ENCODE measurements at places on chromosomes 12 and 14. TPM values are rescaled to one million over a fixed set of nuclear protein-coding genes. Genes with fewer than 3 reads are reported as not detected.

DNA sequence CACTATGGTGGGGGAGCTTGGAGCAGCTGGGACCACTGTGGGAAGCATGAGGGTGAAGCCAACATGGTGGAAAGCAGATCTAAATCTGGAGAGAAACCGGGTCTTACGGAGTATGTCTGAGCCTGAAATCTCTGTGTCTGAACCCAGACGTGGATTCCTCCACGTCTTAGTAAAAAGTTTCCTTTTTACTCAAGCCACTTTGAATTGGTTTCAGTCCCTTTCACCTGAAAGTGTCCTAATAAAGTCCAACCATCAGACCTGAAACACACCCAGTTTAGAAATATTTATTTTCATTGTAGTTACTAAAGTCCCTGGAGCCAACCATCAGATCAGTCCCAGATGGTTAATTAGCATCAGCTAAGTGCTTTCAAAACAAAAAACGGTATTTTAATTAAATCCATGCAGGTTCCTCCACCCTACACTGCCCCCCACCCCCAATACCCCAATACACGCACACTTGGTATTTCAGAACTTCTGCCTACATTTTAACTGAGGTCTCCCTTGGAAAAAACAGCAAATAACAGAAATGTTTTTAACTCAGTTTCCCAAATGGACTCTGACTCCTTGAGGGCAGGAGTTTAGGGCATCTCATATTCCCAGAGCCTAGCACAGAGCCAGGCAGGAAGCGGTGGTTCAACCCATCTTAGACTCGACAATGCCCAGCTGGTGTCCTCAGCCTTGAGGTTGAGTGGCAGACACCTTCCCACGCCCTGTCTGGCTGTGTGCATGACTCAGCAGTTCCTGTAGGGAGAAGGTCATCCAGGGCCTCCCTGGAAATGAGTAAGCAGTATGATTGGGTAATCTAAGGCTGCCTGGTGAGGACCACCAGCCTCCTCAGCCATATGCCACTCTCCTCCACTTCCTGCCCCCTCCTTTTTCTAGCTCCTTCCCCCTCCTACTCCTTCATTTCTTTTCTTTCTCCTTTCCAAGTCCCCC, 175.8 kb downstream of the TTC8 start:
- no peaks in the 10 kb centered on the region for H3K4me1 ChIP-seq
- no peak overlapping the region for H3K27ac ChIP-seq
- no peaks in the 10 kb centered on the region for H3K36me3 ChIP-seq
- no peak for DNase-seq

DNA sequence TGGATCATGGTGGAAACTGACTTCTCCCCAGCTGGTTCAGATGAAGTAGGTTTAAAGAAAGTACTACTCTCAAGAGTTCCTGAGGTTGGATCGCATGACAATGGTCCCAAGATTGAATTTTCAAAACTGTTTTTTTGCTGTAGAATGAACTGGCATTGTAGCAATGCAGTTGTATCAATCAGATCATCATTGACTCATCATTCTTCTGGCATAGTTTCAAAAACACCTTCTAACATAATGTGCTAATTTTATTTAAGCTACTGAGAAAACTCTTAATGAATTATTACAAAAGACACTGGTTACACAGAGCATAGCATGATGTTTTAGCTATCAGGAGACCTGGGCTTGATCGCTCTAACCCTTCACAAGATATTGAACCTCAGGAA, 384.5 kb upstream of the DCN start:
- H3K27ac ChIP-seq, result no peak overlapping the region
- H3K4me3 ChIP-seq, result no peak overlapping the region
- no peaks in the 10 kb centered on the region for H3K27me3 ChIP-seq
- DNase-seq, result no peak
- peaks cover 17% of the 10 kb centered on the region for H3K4me1 ChIP-seq

DNA sequence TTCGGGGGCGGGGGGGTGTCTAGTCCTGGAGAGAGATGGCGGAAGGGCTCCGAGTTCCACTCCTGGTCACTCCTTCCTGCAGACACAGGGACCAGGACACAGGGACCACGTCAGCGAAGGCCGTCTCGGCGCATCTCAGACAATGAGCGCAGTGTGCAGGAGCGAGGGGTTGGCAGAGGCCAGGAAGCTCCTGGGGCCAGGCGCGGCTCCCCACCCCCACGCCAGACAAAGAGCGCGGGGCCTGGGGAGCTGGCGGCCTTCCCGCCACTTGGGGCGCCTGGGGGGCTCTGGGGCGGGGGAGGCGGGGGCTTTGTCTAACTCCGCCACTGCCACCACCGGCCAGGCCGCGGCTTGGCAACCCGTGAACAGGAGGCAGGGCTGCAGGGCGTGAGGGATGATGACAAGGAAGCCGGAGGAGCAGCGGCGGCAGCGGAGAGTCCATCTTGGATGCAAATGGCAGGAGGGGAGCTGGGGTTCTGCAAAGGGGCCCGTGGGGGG, 2.2 kb downstream of the CDK2AP1 start:
- H3K27me3 ChIP-seq, result no peaks in the 10 kb centered on the region
- peaks cover 21% of the 10 kb centered on the region for H3K4me1 ChIP-seq
- peak overlapping the region; percentile 52 for H3K27ac ChIP-seq
- peak overlapping the region; percentile 76 for H3K4me3 ChIP-seq
- DNase-seq, result peak; percentile 37
- peaks cover 2% of the 10 kb centered on the region for H3K36me3 ChIP-seq

DNA sequence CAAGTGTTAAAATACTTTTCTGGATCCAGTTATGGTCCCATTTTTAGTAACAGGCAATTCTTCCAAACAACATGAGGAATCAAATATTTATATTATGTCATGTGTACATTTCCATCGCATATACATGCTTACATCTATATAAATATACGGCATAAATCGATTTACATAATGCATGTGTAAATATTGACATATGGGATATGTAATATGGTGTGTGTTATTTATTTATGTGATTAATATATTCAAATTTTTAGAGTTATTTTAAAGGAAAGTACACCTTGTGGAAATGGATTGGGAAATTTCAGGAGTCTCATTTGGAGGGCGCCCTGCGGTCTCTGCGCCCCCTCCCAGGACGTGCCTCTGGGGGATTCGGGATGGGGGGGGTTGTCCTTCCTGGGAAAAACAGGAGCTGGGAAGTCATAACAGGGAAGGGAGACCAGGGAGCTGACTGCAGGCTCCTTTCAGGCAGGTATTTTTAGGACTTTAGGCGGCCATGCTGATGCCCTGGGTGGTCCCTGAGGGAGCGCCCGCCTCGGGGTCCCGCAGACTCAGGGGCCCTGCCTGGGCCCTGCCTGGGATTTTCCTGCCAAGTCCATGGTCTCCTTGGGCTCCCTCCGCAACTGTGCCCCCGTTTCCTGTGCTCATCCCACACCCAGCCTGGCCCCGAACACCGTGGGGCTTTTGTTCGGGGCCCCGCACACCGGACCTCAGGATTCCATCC, 82.7 kb upstream of the SFSWAP start:
- H3K4me1 ChIP-seq, result peaks cover 1% of the 10 kb centered on the region
- peaks cover 5% of the 10 kb centered on the region for H3K36me3 ChIP-seq
- no peak for DNase-seq
- peak overlapping the region; percentile 87 for H3K27ac ChIP-seq

- DNase-seq, result no peak
- H3K4me1 ChIP-seq, result peaks cover 37% of the 10 kb centered on the region
- H3K27ac ChIP-seq, result no peak overlapping the region
- H3K27me3 ChIP-seq, result no peaks in the 10 kb centered on the region
Observed at GRCh38 chr14:95465358-95465757, 51.1 kb downstream of the SYNE3 start.

Gene POLE2
- 24.9 TPM for total RNA-seq

DNA sequence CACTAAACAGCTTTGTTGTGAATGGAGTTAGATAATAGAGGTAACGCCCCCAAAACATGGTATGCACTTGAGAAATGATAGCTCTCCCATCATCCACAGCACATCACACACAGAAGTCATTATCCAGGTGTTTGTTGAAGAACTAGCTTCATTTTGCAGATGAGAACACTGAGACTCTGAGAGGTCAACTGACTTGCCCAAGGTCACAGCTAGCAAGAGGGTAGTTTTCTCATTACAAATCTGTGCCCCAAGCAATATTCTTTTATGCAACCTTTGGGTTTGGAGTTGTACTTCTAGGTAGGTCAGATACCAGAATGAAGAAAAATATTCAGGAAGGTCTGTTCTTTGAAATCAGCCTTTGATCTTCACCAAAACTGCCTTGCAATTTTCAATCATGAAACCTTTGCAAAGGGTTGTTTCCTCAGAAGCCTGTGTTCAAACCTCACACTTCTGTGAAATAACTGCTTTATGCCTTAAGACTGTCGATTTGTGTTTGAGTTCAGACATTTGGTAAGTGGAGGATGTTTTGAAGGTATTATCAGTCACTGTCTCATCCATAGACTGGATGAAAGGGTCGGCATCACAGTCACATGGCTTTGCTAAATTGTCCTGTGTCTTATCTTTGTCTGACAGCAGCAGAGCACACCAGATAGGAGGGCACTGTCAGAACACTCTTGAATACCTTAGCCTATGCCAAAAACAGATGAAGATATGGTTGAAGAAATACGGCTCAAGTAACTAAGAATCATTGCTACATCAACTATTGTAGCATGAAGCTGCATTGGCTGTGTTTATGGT, 233.2 kb upstream of the BTG1 start:
- peaks cover 3% of the 10 kb centered on the region for H3K36me3 ChIP-seq
- H3K4me1 ChIP-seq, result peaks cover 26% of the 10 kb centered on the region
- H3K27ac ChIP-seq, result peak overlapping the region; percentile 75
- H3K4me3 ChIP-seq, result no peak overlapping the region
- DNase-seq, result no peak

DNA sequence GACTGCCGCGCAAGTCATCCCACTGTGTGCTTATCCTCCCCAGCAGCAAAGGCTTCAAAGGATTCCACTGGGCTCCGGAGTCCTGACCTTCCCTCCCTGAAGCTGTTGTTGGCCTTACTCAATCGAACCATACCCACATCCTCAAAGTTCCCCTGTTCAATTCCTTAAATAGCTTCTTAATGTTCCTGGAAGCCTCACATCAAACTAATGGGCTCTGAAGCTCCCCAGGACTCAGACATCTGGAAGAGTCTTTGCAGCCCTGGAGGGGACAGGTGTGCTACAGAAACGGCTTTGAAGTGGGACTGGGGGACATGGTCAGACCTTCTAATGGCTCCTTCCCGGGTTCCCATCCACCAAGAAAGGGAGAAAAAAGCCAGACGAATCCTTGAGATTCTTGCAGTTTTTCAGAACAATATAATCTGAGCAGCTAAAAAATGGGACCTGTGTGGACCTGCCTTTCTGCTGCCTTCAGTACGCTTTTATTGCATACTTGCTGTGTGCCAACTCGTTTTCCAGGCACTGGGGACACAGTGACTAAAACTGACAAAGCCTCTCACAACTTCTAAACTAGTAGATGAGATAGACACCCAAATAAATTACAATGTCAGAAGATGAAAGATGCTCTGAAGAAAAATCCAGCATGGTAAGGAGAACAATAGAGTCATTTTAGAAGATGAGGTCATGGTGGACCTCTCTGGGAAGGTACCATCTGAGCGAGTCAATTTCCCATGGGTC, 204.5 kb downstream of the MON2 start:
- H3K36me3 ChIP-seq, result no peaks in the 10 kb centered on the region
- no peak for DNase-seq
- peaks cover 1% of the 10 kb centered on the region for H3K27me3 ChIP-seq
- H3K27ac ChIP-seq, result no peak overlapping the region
- H3K4me3 ChIP-seq, result no peak overlapping the region

Gene RNASE7
- not detected for total RNA-seq

DNA sequence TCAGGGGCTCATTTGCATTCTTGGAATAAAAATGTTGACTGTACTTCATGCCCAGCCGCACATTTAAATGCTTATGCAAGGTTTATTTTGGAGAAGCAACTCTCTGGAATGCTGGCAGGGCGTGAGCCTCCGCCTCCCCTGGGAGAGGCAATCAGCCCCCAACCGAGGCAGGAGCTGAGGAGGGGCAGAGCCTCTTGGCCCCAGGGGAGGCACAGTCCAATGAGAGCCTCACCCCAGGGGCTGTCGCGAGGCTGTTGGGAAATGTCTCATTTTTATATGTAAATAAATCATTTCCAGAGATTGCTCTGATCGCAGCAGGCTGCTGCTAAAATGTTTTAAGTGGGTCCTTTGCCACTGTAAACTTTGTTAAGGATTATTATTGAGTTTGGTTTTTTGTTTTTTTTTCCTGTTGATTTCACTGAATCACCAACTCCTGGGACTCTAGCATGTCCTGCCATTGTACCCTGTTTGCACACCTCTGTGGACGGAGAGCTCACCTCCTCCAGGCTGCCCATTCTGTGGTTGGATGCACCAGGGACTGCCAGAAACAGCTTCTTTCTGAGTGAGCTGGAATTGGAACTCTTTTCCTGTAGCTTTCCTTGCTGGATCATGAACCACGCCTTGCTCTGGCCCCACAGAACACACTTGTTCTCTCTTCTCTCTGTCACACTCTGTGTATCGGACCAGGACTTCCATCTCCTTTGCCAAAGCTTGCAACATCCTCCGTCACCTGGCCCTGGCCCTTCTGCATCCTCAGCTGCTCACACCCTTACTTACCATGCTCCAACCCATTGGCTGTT, 46.9 kb upstream of the FAM181A start:
- H3K27ac ChIP-seq, result no peak overlapping the region
- H3K4me1 ChIP-seq, result peaks cover 6% of the 10 kb centered on the region
- DNase-seq, result no peak

- DNase-seq, result no peak
- no peak overlapping the region for H3K4me3 ChIP-seq
- no peak overlapping the region for H3K27ac ChIP-seq
- H3K27me3 ChIP-seq, result no peaks in the 10 kb centered on the region
- H3K4me1 ChIP-seq, result no peaks in the 10 kb centered on the region
- H3K36me3 ChIP-seq, result no peaks in the 10 kb centered on the region
Observed at GRCh38 chr12:65673156-65673690, 151.1 kb upstream of the HMGA2 start.

Gene MUCL1
- not detected for total RNA-seq

DNA sequence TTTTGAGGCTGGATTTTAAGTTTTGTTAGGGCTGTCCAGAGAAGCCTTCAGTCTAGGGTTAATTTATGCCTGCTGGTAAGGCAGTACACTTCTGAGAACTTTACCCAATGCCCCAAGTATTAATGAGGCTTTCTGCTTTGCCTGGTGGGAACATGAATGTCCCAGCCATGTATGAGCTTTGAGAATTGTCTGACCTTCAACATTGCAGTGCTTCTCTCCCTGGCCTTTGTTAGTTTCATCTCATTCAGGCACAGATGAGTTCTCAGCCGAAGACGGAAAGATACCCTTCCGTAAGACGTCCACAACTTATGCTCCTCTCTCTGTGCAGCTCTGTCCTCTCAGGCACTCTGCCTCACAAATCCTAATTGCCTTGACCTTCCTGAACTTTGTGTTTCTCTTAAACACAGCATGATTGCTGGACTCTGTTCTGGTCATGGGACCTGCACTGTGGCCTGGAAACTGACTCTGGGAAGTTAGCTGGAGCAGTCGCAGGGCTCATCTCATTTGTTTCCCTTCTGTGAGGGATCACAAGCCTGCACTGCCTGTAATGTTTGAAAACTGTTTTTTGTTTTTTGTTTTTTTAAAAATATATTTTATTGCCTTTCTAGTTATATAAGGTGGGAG, 15.7 kb downstream of the CHPT1 start:
- no peak for DNase-seq
- H3K36me3 ChIP-seq, result no peaks in the 10 kb centered on the region
- H3K4me1 ChIP-seq, result peaks cover 17% of the 10 kb centered on the region
- no peak overlapping the region for H3K27ac ChIP-seq
- H3K4me3 ChIP-seq, result no peak overlapping the region
- no peaks in the 10 kb centered on the region for H3K27me3 ChIP-seq

Data from activated CD4-positive, alpha-beta memory T cell treated with anti-CD3 and anti-CD28 coated beads, Interleukin-2, amount 10 ng/mL, durations not matched to agents 7 days and 5 days (primary cell).